ENCODE measurements at places on chromosomes 2 and 18. TPM values are rescaled to one million over a fixed set of nuclear protein-coding genes. Genes with fewer than 3 reads are reported as not detected.

NCK2 gene
- polyA plus RNA-seq = 42.9 TPM

- H3K36me3 ChIP-seq = no peaks in the 10 kb centered on the region
- no peak overlapping the region for H3K4me3 ChIP-seq
- DNase-seq = no peak
- no peaks in the 10 kb centered on the region for H3K27me3 ChIP-seq
- H3K27ac ChIP-seq = no peak overlapping the region
Observed at GRCh38 chr2:238092486-238093035, 7.6 kb upstream of the ESPNL start.

OTOS gene
- polyA plus RNA-seq = not detected

GRCh38 chr2:239064253-239064652 lies 216.4 kb downstream of the TWIST2 start:
- H3K4me1 ChIP-seq = no peaks in the 10 kb centered on the region
- H3K27ac ChIP-seq = no peak overlapping the region
- DNase-seq = no peak

SCG2 gene
- polyA plus RNA-seq = 1.5 TPM

Measured in aorta (tissue), 5 donors.